ENCODE measurements at places on chromosomes 3 and 15. TPM values are rescaled to one million over a fixed set of nuclear protein-coding genes. Genes with fewer than 3 reads are reported as not detected.
A peak's percentile ranks its signal among the peaks of the same experiment; 100 is the strongest.

GRCh38 chr3:177451864-177452830 lies 254.9 kb upstream of the TBL1XR1 start:
- no peaks in the 10 kb centered on the region for H3K27me3 ChIP-seq
- H3K4me3 ChIP-seq, result no peak overlapping the region
- H3K4me1 ChIP-seq, result peaks cover 23% of the 10 kb centered on the region
- peak overlapping the region; percentile 12 for H3K27ac ChIP-seq

GRCh38 chr15:42729409-42729808 lies 7.5 kb downstream of the CDAN1 start:
- peaks cover 4% of the 10 kb centered on the region for H3K4me1 ChIP-seq
- no peak overlapping the region for H3K4me3 ChIP-seq
- no peak overlapping the region for H3K27ac ChIP-seq
- H3K27me3 ChIP-seq, result no peaks in the 10 kb centered on the region
- H3K36me3 ChIP-seq, result peaks cover 98% of the 10 kb centered on the region

DNA sequence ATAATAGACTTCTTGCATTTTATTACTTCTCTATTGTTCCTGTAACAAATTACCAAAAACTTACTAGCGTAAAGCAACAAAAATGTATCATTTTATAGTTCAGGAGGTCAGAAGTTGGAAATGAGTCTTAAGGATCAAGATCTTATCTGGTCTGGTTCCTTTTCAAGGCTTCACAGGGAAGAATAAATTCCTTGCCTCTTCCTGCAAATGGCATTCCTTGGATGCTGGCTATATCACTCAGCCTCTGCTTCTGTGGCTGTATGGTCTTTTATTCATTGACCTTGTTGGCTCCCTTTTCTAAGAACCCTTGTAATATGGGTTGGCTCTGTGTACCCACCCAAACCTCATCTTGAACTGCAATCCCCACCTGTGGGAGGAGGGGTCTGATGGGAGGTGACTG lies 478.4 kb upstream of the THBS1 start:
- H3K27ac ChIP-seq, result no peak overlapping the region
- H3K4me3 ChIP-seq, result no peak overlapping the region
- no peaks in the 10 kb centered on the region for H3K36me3 ChIP-seq
- H3K4me1 ChIP-seq, result no peaks in the 10 kb centered on the region

DNA sequence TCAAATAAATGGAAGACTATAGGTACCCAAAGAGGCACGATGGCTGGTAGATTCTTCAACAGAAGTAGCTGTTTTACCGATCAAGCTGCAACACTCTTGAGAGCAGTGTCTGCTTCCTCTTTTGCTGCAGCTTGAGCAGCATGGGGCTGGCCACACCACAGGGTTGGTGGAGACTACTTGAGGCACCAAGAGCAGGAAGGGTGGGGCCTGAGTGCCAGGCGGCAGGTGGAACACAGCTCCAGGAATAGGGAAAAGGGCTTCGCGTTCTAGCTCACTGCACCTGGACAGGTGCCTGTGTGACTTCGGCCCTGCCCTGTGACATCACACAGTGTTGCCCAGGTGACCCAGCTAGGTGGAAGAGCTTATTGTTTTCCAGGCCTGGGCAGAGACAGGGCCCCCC lies at the start of gene CCDC33:
Gene CCDC33, plus strand, starts transcription at position 365 of the 400 bp plus-strand sequence. CDS start 394 bp downstream, outside the sequence.
- peak; percentile 78 for DNase-seq
- H3K4me1 ChIP-seq, result peaks cover 11% of the 10 kb centered on the region
- H3K36me3 ChIP-seq, result no peaks in the 10 kb centered on the region
- no peak within 1 kb of the TSS for H3K27ac ChIP-seq
- H3K27me3 ChIP-seq, result no peaks in the 10 kb centered on the region

GRCh38 chr15:94070356-94071295 lies 160.7 kb upstream of the MCTP2 start:
- H3K27me3 ChIP-seq, result no peaks in the 10 kb centered on the region
- no peaks in the 10 kb centered on the region for H3K4me1 ChIP-seq
- no peaks in the 10 kb centered on the region for H3K36me3 ChIP-seq
- H3K4me3 ChIP-seq, result no peak overlapping the region
- DNase-seq, result peak; percentile 66
- no peak overlapping the region for H3K27ac ChIP-seq

- H3K27me3 ChIP-seq, result no peaks in the 10 kb centered on the region
- no peaks in the 10 kb centered on the region for H3K36me3 ChIP-seq
- no peaks in the 10 kb centered on the region for H3K4me1 ChIP-seq
- no peak for DNase-seq
- no peak overlapping the region for H3K4me3 ChIP-seq
- no peak overlapping the region for H3K27ac ChIP-seq
Measured at GRCh38 chr3:113560271-113560670, 27.9 kb downstream of the SIDT1 start.

GRCh38 chr3:21792176-21792575 lies 41.2 kb upstream of the ZNF385D start:
- peaks cover 8% of the 10 kb centered on the region for H3K4me1 ChIP-seq
- H3K36me3 ChIP-seq, result no peaks in the 10 kb centered on the region
- no peak overlapping the region for H3K27ac ChIP-seq
- no peak for DNase-seq

DNA sequence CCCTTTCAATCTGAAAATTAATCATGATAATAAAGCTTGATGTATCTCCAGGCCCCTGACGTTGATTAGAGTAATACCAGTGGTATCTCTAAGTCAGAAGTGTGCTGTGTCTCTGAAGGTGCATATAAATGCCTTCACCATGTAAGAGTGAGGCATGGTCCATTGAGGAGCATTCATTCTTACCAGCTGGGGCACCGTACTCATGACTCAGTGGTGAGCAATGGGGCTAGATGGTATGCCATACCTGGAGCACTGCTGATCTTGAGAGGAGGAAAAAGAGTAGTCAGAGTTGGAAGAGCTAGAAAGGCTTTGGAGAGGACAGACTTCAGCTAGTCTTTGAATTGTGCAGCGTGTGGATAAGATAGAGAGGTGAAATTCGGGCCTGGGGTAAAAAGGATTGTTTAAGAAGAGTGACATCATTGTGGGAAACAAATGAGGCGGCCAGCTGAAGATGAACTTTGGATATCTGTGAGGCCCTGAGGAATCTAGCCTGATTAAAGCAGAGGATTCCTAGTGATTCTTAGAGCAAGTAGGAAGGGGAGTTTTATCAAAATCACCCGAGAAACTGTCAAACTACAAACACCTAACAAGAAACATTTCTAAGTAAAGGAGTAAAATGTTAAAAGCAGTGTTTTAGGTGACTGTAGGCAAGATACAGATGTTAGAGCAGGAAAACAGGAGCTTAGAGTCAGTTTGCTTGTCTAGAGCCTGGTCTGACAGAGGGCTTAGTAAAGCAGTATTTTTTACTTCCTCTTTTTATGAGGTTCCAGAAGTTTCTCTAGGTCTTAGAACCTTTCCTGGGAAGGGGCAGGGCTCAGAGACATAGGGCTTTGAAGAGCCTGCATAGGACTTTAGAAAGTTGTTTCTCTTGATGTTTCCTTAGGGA lies 13.6 kb downstream of the TMOD3 start:
- no peak overlapping the region for H3K4me3 ChIP-seq
- no peaks in the 10 kb centered on the region for H3K36me3 ChIP-seq
- DNase-seq, result no peak
- peak overlapping the region; percentile 48 for H3K27ac ChIP-seq
- no peaks in the 10 kb centered on the region for H3K27me3 ChIP-seq

DNA sequence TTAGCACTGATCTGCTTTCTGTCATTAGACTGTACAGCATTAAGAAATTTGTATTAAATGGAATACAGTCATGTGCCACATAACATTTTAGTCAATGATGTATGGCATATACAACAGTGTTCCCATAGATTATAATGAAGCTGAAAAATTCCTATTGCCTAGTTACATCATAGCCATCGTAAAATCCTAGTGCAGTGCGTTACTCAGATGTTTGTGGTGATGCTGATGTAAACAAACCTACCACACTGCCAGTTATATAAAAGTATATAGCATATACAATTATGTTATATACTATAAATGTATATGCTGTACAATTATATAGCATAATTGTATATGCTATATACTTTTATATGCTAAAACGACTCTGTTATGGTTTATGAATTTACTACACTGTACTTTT lies 41.7 kb downstream of the APH1B start:
- H3K27ac ChIP-seq, result no peak overlapping the region
- no peak overlapping the region for H3K4me3 ChIP-seq
- DNase-seq, result no peak
- no peaks in the 10 kb centered on the region for H3K4me1 ChIP-seq
- no peaks in the 10 kb centered on the region for H3K27me3 ChIP-seq
- no peaks in the 10 kb centered on the region for H3K36me3 ChIP-seq

DNA sequence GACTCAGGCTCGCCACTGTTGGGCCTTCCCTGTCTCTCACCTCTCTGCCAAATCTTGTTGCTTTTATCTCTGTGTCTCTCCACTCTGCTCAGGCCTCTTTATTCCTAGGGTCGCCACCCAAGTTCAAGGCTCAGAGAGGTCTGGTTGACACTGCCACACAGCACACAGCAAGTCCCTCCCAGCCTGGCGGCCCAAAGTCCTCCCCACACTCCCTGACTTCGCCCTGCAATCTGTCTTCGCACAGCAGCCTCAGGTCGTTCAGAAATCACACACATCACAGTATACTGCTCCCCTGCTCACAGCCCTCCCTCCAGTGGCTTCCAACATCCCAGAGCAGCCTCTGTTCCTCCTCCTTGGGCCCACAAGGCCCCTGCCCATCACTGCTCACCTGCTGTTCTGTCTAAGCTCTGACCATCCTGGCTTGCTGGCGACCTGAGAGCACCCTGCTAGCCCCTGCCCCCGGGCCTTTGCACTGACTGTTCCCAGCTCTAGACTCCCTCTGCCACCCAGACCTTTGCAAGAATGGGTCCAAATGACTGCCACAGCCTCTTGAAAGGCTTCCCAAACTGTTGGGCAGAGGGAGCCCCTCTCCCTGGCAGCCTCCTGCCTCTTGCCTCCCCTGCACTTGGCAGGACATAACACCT lies 48.4 kb downstream of the MGLL start:
- no peaks in the 10 kb centered on the region for H3K36me3 ChIP-seq
- peaks cover 37% of the 10 kb centered on the region for H3K4me1 ChIP-seq
- H3K27me3 ChIP-seq, result no peaks in the 10 kb centered on the region
- H3K4me3 ChIP-seq, result no peak overlapping the region
- H3K27ac ChIP-seq, result no peak overlapping the region

DNA sequence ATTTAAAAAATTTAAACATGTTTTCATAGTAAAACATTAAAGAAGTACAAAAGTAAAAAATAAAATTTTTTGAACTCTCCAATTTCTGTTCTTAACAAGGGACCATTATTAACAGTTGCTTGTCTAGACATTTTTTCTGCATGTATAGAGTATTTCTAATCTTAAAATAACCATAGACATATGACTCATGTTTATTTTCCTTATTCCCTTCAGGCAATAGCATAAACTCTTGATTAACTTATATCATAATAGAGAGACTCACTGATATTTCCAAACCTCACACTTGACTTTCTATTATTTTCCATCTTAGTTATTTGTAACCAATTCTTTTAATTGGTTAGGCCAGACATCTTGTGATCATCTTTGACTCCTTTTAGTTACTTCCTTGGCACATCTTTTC lies 325.6 kb upstream of the SOX14 start:
- no peak for DNase-seq
- no peak overlapping the region for H3K4me3 ChIP-seq
- H3K36me3 ChIP-seq, result no peaks in the 10 kb centered on the region
- no peaks in the 10 kb centered on the region for H3K27me3 ChIP-seq
- H3K27ac ChIP-seq, result no peak overlapping the region

- H3K36me3 ChIP-seq, result no peaks in the 10 kb centered on the region
- H3K27me3 ChIP-seq, result no peaks in the 10 kb centered on the region
- peak overlapping the region; percentile 68 for H3K27ac ChIP-seq
- no peak overlapping the region for H3K4me3 ChIP-seq
Measured at GRCh38 chr15:83092309-83092976, 15.0 kb upstream of the TM6SF1 start.

GRCh38 chr15:79872358-79873017 lies 24.3 kb downstream of the MTHFS start:
- no peaks in the 10 kb centered on the region for H3K27me3 ChIP-seq
- H3K27ac ChIP-seq, result no peak overlapping the region
- peaks cover 18% of the 10 kb centered on the region for H3K36me3 ChIP-seq

DNA sequence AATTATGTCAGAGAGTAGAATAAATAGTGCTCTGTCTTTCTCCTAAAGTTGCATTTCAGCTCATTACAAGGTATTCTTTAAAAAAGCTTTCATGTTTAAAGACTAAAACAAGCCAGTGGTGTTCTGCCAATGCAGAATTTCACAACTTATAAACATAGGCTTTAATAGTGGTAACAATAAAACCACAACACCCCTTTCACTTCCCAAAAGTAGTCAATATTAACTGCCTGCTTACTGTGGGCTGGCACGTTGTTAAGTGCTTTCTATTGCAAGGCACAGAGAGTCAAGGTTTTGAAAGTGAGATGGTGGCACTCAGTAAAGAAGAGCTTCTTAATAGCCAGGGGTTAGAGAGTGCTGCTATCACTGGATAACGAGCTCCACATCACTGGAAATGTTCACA lies 8.4 kb upstream of the RTP1 start:
- H3K27ac ChIP-seq, result no peak overlapping the region
- DNase-seq, result no peak
- H3K4me3 ChIP-seq, result no peak overlapping the region

DNA sequence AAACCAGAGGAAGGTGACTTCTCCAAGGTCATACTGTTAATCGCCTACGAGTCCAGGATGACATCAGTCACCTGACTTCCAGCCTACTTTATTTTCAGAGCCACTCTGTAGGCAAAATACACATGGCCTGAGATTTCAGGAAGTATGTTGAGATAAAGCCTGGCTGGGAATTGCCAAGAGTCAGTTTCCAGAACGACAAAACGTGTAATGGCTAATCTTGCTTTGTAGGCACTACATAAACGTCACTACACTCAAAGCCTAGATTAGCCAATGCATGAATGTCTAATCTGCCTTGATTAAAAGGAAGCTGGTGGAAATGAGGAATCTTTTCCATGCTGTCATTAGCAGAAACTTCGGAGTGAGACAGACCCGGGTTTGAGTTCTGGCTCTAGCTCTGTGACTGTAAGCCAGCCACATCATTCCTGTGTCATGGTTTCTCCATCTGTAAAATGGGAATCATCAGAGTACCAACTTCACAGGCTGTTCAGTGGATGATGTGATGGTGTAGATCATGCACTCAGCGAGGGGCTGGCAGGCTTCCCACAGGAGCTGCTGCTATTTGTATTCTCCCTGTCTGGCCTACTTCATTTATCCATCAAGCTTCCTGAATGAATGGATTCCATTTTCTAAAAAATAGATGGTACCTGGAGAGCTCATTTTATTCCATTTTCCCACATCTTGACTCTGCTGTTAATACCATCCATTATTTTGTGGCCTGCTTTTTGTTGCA lies 241.9 kb downstream of the XXYLT1 start:
- peak; percentile 5 for DNase-seq
- no peak overlapping the region for H3K4me3 ChIP-seq
- H3K27ac ChIP-seq, result no peak overlapping the region
- no peaks in the 10 kb centered on the region for H3K27me3 ChIP-seq
- H3K36me3 ChIP-seq, result no peaks in the 10 kb centered on the region

Gene ACKR2
- 5.2 TPM for total RNA-seq

Gene CGNL1
- total RNA-seq, result 54.9 TPM

Gene MUC13
- not detected for total RNA-seq

Gene TF
- total RNA-seq, result 1.3 TPM

Gene PAK6
- total RNA-seq, result 5.7 TPM

Gene P2RY14
- 7.2 TPM for total RNA-seq

Gene CPNE4
- total RNA-seq, result 0.26 TPM

Gene JAGN1
- 28.7 TPM for total RNA-seq

Gene C3orf22
- not detected for total RNA-seq

Gene PRR20G
- not detected for total RNA-seq

Gene CAMKV
- not detected for total RNA-seq

Data from upper lobe of right lung (tissue), 1 donor.